ENCODE measurements at places on chromosomes 13 and 19.

DNA sequence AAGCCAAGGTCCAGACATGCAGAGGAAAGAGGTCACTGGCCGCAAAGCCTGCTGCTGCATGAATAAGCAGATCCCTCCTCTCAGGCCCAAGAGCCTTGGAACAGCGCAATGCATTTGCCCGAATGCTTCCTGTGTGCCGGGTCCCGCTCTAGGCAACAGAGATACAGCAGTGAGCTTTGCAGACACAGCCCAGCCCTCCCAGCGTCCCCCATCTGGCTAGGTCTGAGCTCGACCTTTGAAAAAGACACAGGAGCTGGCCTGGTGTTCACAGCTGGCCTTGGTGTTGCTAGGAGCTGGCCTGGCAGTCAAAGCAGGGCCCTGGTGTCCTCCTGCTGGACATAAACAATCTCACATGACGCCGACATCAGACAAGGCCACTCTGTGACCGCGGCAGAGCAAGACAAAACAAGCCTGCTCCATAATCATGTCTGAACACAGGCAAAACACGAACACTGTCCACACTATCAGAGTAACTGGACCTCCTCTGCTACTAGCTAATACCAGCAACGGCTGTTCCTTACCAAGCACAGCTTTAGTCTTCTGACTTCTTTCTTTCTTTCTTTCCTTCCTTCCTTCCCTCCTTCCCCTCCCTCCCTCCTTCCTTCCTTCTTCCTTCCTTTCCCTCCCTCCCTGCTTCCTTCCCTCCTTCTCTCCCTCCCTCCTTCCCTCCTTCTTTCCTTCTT, 5.7 kb upstream of the PEX11G start:
- no peak for DNase-seq

DNA sequence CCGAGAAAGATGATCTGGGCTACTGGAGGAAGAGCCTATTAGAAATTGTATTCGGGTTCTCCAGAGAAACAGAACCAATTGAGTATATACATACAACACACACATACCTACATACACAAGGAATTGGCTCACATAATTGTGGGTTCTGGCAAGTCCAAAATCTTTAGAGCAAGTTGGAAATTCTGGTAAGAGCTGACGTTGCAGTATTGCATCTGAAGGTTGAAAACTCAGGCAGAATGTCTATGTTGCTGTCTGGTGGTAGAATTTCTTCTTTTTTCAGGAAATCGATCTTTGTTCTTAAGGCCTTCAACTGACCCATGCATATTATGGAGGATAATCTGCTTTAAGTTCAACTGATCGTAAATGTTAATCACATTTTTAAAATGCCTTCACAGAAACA, 15.5 kb upstream of the OLFM4 start:
- no peak for DNase-seq

DNA sequence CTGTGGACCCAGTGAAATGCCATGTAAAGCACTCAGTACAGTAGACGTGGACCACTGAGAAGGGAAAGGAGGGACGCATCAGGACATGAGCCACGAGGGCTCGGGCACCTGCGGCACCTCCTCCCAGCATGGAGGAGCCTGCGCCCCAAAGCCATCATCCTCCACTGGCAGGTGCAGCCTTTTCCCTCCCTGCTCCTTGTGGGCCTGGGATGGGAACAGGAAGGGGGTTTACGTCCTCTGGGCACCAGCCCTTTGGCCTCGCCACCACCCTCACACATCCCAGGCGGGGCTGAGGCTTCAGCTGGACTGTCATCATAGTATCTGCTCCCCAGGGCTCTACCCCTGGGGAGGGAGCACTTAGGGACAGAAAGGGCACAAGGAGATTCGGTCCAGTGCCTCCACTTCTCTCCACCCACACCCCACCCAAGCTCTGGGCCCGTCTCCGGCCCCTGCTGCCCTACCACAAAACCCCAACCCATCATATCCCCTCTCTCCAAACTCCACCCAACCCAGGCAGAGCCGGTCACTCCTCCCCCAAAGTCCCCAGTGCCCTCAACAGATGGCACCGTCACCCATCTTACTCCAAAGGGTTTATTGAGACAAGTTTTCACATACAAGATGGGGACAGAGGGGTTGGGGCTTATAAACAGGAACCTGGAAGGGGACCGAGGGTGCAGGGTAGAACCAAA, 2.2 kb upstream of the PRKD2 start:
- DNase-seq: peak; percentile 61

DNA sequence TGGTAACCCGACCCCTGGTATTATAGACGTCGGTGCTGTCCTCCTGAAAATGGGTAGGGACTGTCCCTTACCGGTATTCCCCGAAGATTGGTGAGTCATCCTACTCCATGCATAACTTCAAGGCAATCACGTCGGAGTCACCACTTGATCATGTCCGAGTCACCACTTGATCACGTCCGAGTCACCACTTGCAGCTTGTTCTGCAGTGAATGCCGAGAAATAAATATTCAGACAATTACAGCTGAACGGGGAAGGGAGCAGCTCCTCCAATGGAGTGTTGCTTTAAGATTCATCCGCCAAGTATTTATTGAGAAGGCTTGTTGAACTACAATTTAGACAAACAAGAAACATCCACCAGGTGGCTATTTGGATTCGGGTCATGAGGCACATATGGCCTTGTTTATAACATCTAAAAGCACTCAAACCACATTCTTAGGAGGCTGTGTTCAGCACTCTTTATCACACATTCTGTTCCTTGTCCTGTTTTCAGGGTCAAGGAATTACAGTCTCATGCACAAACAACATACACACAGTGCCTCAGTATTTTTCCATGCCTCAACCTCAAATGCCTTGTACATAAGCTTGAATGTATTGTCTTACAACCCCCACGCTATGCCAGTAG, 43.1 kb downstream of the ZNF726 start:
- no peak for DNase-seq

DNA sequence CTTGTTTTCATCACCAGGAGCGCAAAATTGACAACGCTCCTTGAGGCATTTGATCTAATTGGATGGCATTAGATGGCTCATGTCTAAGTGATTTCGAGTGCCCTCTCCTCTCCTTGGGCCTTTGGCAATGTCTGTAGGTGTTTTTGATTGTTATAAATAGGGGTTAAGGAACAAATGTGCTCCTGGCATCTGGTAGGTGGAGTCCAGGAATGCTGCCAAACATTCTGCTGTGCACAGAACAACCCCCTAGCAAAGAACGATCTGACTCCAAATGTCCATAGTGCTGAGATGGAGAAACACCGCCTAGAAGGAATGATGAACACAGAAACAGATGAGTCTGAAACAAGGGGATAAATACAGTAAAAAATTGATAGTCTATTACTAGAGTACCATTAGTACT, 68.0 kb upstream of the C1QTNF9B start:
- no peak for DNase-seq

- DNase-seq: no peak
Observed at GRCh38 chr13:44646044-44646443, 69.9 kb upstream of the TSC22D1 start.

Data from CD4-positive, alpha-beta T cell treated with Interleukin-15 for 1 hour (primary cell).